ENCODE measurements at places on chromosomes 6 and 20.

GRCh38 chr6:133170602-133171001, 70.6 kb upstream of the EYA4 start:
- no peak for DNase-seq

- no peak for DNase-seq
Measured at GRCh38 chr6:29733057-29733456, 9.8 kb downstream of the HLA-F start.

GRCh38 chr20:37378785-37379598, 33.1 kb downstream of the SRC start:
- DNase-seq, result no peak

- DNase-seq, result no peak
Measured at GRCh38 chr6:55136916-55137315, 37.4 kb upstream of the HCRTR2 start.

DNA sequence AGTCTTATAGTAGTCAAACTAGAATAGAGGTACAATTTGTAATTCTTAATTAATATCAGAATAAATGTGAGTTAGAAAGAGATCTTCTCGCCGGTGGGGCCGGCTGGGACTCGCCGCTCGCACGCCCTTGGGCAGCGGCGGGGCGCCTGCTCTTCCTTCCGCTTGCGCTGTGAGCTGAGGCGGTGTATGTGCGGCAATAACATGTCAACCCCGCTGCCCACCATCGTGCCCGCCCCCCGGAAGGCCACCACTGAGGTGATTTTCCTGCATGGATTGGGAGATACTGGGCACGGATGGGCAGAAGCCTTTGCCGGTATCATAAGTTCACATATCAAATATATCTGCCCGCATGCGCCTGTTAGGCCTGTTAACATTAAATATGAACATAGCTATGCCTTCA, 123.7 kb upstream of the OGFRL1 start:
- no peak for DNase-seq
